ENCODE measurements at places on chromosomes 1 and 21.

DNA sequence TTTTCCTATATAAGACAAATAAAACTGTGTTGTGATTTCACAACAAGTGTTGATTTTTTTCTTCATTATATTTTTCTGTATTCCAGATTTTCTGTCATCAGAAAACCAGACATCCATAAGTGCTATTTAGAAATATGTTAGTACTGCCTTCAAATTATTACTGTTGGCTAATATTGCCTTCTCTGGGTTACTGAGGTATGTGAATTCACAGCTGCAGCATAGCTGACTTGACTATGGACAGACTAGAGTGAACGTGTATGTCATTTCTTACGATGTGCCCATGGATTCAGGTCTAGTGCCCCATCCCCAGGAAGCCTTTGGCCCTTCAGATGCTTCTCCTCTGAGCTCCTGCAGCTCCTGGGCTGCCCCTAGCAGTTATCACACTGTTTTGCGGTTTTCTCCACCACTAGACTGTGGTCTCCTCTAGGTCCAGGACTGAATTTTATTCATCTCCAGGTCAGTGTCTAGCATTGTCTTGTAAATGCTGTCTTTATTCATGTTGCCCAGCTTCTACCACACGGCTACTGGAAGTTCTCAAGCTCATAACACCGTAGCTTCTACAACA lies 118.5 kb downstream of the FGGY start:
- no peak for DNase-seq

- no peak for DNase-seq
These were observed 6.4 kb downstream of the PBX1 start for GRCh38 chr1:164565357-164565756.

- no peak for DNase-seq
These were observed 2.2 kb upstream of the UBAP2L start for GRCh38 chr1:154218545-154218944.

GRCh38 chr1:201266774-201267173 lies 16.5 kb upstream of the PKP1 start:
- peak; percentile 82 for DNase-seq
